ENCODE measurements at places on chromosomes 6 and 20. TPM values are rescaled to one million over a fixed set of nuclear protein-coding genes. Genes with fewer than 3 reads are reported as not detected.

GRCh38 chr6:142421285-142422117, 119.7 kb downstream of the ADGRG6 start:
- DNase-seq, result no peak
- H3K4me3 ChIP-seq, result no peak overlapping the region
- no peak overlapping the region for H3K27ac ChIP-seq
- no peaks in the 10 kb centered on the region for H3K4me1 ChIP-seq

DNA sequence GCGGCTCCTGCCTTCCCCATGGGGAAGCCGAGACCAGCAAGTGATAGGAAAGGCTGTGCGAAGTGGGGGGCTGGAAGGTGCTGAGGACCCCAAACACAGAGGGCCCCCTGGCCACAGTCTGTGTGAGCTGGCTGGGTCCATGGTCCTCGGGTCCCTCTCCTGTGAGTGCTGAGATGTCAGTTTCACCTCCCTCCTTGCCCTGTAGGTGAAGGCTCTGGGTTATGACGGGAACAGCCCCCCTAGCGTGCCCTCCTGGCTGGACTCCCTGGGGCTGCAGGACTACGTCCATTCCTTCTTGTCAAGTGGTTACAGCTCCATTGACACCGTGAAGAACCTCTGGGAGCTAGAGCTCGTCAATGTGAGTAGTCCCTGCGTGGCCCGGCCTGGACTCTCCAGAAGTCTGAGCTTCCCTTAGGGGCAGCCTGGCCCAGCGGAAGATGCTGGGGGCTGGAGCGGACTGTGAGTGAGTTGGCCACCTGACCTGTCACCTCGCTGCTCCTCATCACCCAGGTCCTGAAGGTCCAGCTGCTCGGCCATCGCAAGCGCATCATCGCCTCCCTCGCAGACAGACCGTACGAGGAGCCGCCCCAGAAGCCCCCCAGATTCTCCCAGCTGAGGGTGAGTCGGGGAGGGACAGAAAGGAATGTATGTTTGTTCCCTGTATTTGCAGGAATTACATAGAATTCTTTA, 61.7 kb downstream of the TCP11 start:
- DNase-seq, result no peak
- H3K27me3 ChIP-seq, result no peaks in the 10 kb centered on the region
- no peak overlapping the region for H3K27ac ChIP-seq

Gene SIGLEC1
- total RNA-seq, result not detected

DNA sequence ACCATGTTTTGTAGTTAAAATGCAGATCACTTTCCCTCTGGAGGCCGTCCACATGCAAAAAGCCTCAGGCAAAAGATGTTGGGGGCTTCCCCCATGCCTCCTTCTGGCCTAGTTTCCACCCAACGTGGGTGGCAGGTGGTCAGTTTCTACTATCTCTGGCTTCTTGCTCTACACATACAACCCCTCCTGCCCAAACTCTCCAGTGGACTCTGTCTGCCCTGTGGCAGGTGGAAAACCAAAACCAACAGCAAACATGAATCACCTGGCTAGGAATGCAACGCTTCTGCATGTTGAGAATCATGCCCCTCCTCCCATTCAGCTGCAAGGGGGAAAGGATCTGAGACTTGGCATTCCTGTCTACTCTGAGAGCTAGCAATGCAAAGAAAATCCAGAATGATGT, 94.8 kb downstream of the MBOAT1 start:
- no peak overlapping the region for H3K27ac ChIP-seq
- no peaks in the 10 kb centered on the region for H3K36me3 ChIP-seq
- no peak overlapping the region for H3K4me3 ChIP-seq
- H3K4me1 ChIP-seq, result no peaks in the 10 kb centered on the region
- no peak for DNase-seq

DNA sequence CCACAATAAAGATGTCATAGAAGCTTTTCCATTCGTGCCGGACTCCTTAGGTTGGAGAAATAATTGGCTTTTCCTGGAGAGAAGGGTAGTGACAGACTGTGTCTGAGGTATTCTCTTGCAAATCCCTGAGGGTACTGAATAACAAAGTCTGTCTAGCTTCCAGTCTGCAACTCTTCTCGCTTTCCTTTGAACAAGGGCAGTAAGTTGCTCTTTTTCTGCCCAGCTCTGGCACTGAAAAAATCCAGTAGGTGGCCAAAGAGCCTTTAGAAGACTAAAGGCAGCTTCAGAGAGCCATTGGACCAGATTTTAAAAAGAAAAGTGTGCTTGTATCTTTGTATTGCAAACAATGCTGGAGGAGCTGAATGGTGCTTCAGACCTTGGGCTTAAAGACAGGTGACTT, 20.7 kb upstream of the RREB1 start:
- no peaks in the 10 kb centered on the region for H3K36me3 ChIP-seq
- no peak for DNase-seq
- no peak overlapping the region for H3K27ac ChIP-seq
- no peaks in the 10 kb centered on the region for H3K27me3 ChIP-seq

GRCh38 chr6:80364149-80364548, 257.7 kb downstream of the BCKDHB start:
- no peak overlapping the region for H3K4me3 ChIP-seq
- H3K36me3 ChIP-seq, result no peaks in the 10 kb centered on the region
- no peak overlapping the region for H3K27ac ChIP-seq
- H3K4me1 ChIP-seq, result no peaks in the 10 kb centered on the region
- no peaks in the 10 kb centered on the region for H3K27me3 ChIP-seq

- H3K27ac ChIP-seq, result no peak overlapping the region
- peaks cover 18% of the 10 kb centered on the region for H3K36me3 ChIP-seq
- DNase-seq, result no peak
- no peaks in the 10 kb centered on the region for H3K27me3 ChIP-seq
Measured at GRCh38 chr6:100622907-100623692, 158.4 kb upstream of the SIM1 start.

- H3K4me3 ChIP-seq, result no peak overlapping the region
- H3K27me3 ChIP-seq, result peaks cover 33% of the 10 kb centered on the region
- peaks cover 13% of the 10 kb centered on the region for H3K4me1 ChIP-seq
- H3K36me3 ChIP-seq, result no peaks in the 10 kb centered on the region
- no peak overlapping the region for H3K27ac ChIP-seq
Measured at GRCh38 chr6:3037638-3038365, 30.5 kb upstream of the RIPK1 start.

Gene CCN6
- not detected for total RNA-seq

Gene GABRR1
- not detected for total RNA-seq

GRCh38 chr6:154403788-154404187, 47.2 kb upstream of the IPCEF1 start:
- no peaks in the 10 kb centered on the region for H3K4me1 ChIP-seq
- no peak overlapping the region for H3K4me3 ChIP-seq
- peaks cover 27% of the 10 kb centered on the region for H3K36me3 ChIP-seq

All from HepG2 (cell line).